Daoy (cell line): ENCODE measurements at places on chromosomes 12 and 14. TPM values are rescaled to one million over a fixed set of nuclear protein-coding genes. Genes with fewer than 3 reads are reported as not detected.

Gene ADAMTS20
- total RNA-seq = 0.51 TPM in 1 of 2 replicates, not detected in the other

GRCh38 chr12:53660041-53660440 lies 15.8 kb downstream of the ATP5MC2 start:
- no peak for DNase-seq

DNA sequence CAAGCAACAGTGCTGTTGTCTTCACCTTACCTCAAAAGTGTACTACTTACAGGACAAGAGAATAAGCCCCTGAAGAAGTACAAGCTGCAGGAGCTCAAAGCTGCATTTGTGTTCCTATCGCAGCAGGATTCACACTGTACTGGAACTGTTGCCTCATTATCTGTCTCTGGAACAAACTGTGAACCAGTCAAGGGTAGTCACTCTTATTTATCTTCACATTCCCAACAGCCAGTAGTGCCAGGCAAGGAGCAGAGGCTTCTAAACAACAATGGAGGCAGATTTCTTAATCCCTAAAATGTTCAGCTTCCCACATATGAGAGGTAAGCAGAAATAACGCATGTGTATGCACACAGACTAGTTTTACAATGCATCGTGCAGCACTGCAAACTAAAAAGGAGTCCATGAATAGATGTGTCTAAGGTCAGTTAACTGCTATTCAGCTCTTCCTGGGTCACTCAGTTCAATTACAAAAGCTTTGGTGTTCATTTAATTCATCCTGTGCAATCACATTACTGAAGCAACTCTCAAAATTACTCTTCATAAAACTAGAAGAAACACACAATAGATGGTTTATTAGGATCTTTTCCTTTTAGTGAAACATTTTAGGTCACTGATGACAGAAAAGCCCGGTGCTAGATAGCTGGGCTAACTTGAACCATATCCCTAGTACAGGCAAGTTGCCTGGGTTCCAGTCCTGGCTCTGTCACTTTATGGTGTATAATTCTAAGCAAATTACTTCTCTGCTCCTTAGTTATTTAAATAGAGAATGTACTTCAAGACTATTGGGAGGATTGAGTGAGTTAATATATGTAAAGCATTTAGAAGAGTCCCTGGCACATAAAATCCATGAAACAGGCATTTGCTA lies 2.7 kb downstream of the APPL2 start:
- DNase-seq = no peak

Gene RIPK3
- not detected in 2 replicates for total RNA-seq

DNA sequence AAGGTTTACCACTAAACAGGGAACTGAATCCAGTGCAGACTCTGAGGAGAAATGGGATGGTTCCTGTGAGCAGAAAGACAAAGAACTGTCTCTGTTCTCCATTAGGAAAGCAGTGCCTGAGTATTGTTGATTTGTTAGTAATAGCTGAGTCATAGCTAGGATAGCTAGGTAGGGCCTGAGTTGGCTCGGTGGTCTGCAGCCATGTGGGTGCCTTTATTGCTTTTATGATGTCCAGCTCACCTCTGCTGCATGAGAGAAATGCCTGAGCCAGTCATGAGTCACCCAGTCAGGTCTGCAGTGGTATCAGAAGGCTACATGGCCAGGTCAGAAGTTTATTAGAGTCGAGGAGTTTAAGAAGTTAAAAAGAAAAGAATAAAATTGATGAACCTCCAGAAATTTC lies 24.2 kb downstream of the TRHDE start:
- DNase-seq = peak; percentile 85

- DNase-seq = peak; percentile 38
These were observed 153.6 kb downstream of the PHLDA1 start for GRCh38 chr12:75877763-75878621.

DNA sequence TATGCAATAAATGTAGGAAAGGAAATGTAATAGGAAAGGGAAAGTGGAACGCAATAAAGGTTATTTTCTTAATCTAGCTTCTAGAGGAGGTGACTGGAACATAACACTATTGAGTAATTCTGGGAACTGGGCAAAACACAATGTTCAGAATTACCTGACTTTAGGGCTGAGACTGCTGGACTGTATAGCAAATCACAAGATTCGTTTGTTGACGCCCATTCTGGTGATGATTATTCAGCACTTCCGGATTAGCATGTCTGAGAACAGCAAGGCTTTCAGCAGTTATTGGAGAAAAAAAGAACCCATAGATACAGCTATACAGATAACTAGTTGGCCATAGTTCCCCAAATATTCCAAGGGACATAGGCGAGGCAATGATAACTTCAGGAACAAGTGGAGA lies 2.3 kb upstream of the KLRD1 start:
- no peak for DNase-seq

- peak; percentile 40 for DNase-seq
These were observed 795 bp upstream of the ACOT2 start for GRCh38 chr14:73567951-73568885.

Gene LYSET
- 10.8 and 23.1 TPM in 2 replicates for total RNA-seq

GRCh38 chr12:12505544-12506495 lies 56.8 kb downstream of the DUSP16 start:
- DNase-seq = no peak

- no peak for DNase-seq
These were observed 10.5 kb downstream of the OVCH1 start for GRCh38 chr12:29486972-29487371.

Gene LRRK2
- total RNA-seq = 0.92 and 1.5 TPM in 2 replicates

DNA sequence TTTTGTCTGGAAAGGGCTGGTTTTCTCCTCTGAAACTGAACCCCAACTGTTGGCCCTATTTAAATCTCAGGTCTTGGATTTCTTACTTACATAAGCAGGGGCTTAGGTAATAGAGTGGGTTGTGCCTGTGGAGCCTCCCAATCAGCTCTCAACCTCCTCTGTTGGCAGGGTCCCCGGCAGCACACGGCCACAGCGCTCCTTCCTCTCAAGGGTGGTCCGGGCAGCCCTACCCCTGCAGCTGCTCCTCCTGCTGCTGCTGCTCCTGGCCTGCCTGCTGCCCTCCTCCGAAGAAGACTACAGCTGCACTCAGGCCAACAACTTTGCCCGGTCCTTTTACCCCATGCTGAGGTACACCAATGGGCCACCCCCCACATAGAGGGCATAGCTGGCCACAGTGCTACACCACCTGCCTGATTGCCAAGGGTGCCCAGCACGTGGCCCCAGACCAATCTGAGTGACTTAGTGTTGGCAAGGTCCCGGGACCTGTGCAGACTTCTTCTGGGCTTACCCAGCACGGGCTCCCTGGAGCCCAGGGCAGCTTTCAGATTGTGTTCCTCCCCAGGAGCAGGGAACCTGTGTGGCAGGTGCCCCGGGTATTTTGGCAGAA lies 68.9 kb downstream of the ESR2 start:
- DNase-seq = no peak

DNA sequence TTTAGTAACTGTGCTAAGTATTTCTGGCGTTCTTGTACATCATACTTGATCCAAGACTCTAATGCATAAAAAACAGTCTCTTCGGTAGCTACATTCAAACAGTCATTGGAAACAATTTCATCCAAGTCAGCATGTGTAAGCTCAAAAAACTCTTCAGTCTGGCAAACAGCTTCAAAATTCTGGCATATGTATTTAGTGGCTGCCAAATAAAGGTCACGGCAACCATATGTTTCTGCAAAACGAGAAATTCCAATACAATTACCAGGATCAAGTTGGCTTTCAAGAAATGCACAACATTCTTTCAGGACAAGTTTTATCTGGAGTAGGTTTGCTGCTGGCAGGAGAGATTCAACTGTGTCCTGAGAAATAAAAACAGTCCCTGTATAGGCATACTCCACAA lies 16.5 kb downstream of the KLHL28 start:
- no peak for DNase-seq

Gene SERPINA3
- total RNA-seq = 1.3 TPM in 1 of 2 replicates, not detected in the other

DNA sequence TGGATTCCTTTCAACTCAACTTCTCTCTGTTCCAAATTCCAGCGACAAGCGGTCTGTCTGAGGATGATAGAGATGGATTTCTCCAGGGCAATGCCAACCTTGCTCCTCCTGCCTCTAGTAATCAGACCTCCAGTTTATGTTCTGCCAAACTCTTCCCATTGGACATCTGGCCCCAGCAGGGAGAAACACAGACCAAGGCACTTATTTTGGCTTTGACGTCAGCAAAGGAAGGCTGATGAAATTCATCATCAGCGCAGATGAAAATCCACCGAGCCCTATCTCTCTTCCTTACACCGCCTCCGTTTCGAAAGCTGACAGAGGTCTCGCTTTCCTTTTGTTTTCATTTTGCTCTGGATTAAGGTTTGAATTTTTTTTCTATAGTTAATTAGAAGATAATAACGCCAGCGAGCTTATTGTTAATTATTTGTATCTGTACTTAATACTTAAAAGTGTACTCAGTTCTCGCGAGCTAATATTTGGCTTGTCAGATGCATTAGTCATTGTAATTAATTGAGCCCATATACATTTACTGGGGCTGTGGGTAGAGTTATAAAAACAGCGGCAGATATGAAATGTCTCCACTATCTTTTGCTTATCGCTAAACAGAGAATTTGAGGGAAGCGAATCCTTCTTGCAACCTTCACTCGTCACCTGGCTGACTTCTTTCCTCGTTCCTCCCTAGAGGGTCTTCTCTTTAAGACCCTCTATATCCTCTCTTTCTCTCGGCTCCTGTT lies 35.9 kb upstream of the MED13L start:
- DNase-seq = no peak

GRCh38 chr14:21553266-21553665 lies 26.6 kb downstream of the OR10G3 start:
- no peak for DNase-seq

DNA sequence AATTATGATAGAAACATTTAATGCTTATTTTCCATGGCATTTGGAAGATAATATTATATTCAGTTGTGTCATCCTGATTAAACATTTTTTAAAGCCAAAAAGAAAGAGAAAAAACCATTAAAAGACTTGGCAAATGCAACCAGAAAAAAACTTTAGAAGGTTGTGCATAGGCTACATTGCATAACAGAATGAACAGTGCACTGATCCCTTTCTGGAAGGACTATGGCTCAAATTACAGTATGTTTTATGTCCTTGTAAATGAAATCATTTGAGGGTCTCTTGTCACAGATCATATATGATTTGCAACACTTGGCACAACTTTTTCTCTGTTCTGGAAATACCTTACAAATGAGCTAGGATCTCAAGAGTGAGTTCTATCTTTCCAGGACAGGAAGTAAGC lies 275.2 kb upstream of the FLRT2 start:
- no peak for DNase-seq

DNA sequence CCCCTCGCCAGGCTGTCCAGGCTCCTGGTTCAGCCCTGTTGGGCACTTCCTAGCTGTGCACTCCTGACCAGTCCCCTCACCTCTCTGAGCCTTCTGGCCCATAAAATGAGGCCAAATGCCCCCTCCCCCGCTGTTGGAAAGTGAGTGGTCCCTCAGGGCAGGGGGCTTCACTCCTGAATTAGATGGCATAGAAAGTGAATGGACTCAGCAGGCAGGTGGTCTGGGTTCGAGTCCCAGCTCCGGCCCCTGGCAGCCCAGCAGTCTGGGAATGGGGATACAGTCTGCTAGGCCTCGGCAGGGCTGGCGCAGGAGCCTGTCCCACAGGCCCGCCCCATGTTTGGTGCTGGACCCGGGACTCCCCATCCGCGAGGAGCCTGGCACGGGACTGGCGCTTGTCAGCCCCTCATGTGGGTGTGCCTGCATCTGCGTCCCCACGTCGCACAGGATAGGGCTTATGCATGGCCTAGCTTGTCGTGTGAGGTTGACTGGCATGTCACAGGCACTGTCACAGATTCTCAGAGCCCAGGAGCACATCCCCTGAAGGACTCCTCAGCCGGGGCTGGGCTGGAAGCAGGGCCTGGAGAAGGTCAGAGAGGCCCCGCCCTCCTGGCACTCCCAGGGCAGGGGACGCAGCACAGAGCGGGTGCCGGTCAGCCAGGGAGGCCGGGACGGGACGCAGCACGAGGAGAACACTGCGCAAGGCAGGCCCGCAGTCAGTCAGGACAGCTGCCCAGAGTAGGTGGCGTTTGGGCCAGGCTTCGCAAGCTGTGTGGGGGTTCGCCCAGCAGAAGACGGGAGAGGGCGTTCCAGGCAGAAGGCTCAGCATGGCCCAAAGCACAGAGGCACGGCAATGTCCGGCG lies 40.5 kb downstream of the DIO3 start:
- DNase-seq = peak; percentile 1

DNA sequence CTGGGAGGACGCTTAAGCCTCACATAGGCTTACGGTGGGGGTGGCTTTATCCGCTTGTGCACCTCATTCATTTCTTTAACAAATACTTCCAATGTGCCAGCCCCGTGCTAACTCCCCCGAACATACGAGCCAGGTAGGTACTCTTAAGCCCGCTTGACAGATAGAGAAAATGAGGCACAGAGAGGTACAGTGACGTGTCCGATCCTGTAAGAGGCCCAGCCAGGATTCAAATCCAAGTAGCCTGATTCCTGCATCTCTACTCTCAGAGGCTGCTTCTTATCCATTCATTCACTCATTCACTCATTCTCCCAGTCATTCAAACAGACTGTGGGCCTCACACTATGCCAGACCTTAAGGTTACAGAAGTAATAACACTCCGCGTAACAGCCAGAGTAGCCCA lies 477 bp downstream of the OAS3 start:
- DNase-seq = no peak

GRCh38 chr14:90760591-90761316 lies 55.5 kb downstream of the TTC7B start:
- DNase-seq = peak; percentile 48

Gene TMEM119
- total RNA-seq = 0.57 and 1.1 TPM in 2 replicates

DNA sequence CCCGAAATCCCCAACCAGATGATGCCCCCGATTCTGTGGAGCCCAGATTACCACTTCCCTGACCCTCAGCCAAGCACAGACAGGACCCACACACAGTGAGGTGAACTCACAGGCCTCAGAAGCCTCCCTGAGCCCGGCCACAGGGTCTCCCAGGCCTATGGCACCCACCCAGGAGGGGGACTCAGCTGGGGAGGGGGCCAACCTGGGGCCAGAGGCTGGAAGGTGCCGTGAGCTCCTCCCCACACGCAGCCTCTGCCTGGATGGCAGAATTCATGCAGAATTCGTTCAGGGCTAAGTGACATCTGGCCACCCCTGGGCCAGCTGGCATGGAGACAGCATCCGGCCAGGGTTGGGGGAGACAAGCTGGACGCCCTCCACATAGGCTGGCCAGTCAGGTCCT lies 11.8 kb downstream of the TMEM179 start:
- no peak for DNase-seq

Gene GDF11
- total RNA-seq = 1.5 and 2.5 TPM in 2 replicates

Gene DBX2
- not detected in 2 replicates for total RNA-seq

- no peak for DNase-seq
These were observed 21.0 kb downstream of the ANKLE2 start for GRCh38 chr12:132740652-132741051.
